ENCODE measurements at places on chromosomes 7 and 10.

DNA sequence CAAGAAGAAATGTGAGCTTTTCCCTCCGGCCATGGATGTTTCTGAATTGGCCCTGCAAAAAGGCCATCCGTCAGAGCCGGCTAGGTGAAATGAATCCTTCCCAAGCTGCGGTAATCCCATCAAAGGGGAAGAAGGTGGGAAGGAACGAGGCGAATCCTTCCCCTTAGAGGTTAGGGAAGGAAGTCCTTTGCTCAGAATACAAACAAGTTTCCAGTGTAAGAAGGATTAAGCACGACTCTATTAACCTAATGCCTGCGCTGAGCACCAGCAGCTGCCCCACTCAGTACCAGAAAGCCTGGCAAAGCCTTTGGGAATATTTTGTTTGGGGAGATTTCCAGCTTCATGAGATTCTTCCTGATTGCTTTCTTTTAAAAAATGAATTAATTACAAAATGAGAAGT, 42.8 kb downstream of the CLRN3 start:
- DNase-seq: no peak

DNA sequence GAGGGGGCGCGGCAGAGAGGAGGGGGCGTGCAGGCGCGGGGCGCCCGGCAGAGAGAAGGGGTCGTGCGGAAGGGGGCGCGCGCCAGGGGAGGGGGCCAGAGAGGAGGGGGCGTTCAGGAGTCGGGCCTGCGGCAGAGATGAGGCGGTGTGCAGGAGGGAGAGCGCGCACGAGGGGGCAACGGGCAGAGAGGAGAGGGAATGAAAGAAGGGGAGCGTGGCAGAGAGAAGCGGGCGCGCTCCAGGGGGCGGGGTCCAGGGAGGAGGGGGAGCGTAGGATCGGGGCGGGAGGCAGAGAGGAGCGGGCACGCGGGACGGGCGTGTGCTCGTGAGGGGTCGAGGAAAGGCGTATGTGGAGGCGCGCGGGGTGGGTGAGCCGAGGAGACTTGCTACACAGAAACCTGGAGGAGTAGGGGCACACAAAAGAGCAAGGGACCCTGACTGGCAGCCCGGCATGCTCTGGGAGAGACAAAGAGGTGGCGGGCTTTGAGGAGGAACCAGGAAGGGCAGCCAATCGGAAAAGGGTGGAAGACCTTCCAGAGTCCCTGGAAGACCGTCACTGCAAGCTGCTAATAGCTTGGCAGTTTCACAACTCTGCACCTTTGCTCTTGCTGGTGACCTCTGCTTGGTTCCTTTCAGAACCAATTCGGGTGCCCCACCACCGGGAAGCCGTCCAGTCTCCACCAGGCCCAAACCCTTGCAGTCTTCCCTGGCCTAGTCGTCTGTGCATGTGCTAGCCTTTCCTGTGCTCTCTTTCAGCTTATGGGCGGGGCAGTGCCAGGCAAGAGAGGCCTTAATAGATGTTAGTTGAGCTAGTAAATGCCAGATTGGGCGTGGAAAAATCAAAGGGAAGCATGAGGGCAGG, 639 bp downstream of the DYDC2 start:
- no peak for DNase-seq

DNA sequence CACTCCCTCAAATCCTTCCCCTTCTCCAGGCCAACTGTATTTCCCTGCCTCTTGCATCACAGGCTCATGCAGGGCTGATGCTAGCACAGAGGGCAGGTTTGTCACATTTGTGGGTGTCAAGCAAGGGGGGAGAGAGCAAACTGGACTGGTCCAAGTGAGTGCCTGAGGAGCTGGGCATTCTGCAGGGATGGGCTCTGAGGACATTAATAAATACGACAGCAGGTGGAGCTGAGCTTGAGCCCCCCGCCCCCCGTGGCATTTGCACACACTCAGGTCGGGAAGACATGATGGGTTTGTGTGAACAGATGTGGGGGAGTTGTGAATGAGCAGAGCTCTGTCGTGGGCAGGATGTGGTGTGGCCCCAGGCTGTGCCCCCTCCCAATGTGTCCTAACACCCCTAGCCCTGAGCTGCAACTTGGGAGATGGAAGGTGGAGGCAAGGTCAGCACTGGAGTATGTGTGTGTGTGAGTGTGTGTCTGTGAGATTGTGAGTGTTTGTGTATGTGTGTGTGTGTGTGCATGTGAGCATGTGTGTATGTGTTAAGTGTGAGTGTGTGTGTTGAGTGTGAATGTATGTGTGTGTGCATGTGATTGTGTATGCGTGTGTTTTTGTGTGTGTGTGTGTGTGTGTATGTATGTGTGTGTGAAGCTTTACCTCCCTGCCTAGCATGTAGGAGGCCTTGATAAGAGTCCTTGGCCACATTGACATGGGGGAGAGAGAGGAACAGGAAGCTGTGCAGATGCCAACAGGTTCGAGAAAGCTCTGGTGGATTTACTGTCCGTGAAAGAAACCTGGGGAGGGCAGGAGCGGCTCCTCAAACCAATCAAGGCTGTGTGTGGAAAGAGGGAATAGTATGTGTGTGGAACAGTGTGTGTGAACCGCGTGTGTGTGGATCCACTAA, 9.1 kb downstream of the RASSF4 start:
- DNase-seq: no peak

GRCh38 chr10:102631525-102632393, 12.5 kb upstream of the TRIM8 start:
- DNase-seq: no peak

DNA sequence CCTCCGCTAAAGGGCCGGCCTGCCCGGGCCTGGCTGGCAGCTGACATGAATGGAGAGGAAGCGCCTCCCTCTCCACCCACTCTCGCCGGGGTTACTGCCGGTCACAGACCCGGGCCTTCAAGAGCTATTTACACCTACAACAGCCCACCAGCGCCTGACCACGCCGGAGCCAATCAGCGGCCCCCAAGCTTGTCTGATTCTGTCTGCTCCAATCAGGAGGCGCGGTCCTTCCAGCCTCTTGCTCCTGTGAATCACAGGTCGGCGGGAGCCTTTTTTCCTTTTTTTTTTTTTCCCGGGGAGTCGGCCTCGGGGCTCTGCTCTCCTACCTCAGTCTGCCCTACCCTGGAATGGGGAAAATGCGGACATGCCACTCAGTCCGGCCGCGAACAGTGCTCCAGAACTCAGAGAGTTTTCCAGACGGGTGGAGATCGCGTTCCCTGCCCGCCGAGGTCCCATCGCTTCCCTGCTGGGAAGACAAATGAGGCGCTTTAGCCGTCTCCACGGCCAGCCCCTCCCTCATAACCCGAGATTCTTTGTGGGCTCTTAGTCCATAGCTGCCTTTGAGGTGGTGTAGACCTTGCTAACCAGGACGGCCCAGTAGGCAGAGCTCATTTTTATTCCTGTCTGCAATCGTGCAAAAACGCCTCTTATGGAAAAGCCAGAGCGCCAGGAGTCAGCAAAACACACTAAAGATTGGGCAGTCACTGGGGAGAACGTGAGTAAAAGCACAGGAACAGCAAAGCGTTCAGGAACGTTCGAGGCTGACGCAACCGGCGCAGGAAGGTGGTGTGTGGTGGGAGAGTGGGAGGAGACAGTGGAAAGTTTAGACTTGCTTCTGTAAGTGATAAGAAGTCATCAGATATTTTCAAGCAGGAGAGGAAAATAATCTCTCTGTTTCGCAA, 26.5 kb downstream of the SCD start:
- DNase-seq: peak; percentile 100

GRCh38 chr10:13716081-13717071, 129.6 kb downstream of the PRPF18 start:
- peak; percentile 39 for DNase-seq

GRCh38 chr7:73831834-73832651, 1.2 kb downstream of the CLDN4 start:
- no peak for DNase-seq

DNA sequence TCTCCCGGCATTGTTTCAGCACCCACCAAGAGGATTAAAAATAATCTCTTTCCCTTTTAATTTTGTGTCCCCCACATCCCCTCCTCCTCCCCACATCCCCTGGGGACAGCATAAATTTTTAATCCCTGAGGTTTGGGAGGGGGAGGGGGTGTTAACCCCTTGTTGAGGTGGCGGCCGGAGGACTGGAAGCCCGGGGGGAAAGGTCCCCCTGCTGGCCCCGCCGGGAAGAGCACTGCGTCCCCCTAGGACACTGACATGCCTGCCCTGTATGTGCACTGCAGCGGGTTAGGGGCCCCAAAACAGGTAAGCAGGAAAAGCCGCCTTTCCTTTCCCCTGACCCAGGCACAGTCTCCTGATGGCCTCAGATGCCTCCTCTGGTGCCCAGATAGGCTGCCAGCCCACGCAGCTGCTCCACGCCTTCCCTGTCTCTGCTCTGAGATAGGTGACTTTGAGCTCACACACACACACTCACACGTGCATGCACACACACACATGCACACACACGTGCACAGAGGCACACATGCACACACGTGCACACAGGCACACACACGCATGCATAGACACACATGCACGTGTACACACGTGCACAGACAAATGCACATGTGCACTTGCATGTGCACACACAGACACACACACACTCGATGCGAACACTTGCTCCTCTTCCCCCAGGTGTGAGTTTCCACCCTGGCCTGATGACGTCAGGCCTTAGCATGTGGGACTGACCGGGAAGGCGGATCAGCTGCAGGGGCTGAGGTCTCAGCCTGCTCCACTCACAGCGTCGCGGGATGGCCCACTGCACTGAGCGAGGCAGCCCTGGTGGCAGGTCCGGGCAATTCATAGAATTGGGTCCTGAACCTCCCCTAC, 12.3 kb downstream of the CNPY1 start:
- peak; percentile 17 for DNase-seq

DNA sequence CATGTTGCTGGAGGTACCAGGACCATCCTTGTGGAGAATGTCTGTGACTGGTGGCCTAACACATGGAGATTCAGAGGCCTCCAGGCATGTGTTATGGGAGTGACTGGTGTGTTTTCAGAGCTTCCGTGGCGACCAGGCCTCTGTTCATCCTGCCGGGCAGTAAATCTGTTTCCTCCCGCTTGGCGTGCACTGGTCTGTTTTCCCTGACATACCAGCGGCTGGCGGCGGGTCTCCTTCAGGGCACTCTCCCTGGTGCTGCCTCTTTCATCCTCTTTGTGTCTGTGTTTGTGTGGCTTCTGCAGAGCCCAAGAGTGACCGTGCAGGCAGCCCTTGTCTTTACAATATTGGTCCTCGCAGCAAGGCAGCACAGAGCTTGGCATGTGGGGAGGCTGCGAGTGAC, 385.1 kb upstream of the MKI67 start:
- no peak for DNase-seq

DNA sequence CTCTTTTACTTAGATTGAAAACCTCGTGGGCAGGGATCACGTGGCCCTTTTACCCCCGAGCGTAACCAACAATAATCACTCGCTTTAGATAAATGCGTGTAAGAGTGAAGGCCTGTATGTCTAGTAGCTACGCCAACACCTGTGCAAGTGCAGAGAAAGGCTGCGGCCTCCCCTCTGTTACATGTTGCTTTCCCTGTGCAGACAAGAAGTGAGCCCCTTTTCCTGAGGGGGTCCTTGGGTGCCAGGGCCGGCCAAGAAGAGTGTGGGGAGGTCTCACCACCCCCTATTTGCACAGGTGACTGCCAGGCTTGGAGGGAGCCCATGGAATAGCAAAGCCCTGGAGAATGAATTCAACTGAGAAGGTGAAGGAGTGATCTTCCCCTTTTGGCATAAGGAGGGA, 35.6 kb upstream of the CNPY1 start:
- no peak for DNase-seq

- no peak for DNase-seq
Observed at GRCh38 chr10:126456632-126457031, 68.4 kb upstream of the ADAM12 start.

- DNase-seq: no peak
Observed at GRCh38 chr7:36490419-36490830, 100.8 kb downstream of the ANLN start.

GRCh38 chr7:36741866-36742265, 17.6 kb upstream of the AOAH start:
- no peak for DNase-seq

DNA sequence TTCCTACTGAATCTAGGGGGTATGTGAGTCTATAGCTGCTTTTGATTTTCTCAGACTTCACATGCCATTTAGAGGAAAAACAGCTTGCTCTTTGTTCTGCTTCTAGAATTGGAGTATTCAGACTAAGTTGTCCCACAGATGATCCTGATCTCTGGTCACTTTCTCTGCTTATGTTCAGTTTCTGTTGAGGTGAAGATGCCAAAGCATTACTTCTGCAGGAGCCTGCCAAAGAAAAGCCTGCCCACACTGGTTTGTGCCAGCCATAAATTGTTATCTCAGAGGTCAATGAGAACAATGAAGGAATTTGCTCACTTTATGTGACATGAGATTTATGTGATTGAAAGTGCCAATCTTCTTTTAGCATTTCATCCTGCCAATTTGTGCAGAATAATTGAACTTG, 163.6 kb downstream of the CDK14 start:
- DNase-seq: no peak

DNA sequence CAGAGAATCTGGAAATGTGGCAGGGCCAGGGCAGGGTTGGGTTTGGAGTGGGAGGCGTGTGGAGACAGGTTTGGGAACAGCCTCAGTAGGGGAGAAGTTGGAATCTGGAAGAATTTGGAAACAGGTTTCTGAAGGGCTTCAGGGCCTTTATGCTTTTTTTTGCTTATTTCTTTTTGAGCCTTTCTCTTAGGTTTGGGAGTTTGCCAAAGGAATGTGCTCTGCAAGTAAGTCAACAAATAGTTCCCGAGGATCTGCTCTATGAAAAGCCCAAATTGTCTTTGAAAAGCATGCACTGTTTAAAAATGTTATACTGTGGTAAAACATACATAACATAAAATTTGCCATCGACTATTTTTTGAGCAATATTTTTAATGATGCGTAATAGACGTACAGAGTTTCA, 86.7 kb upstream of the ADRB1 start:
- peak; percentile 96 for DNase-seq

DNA sequence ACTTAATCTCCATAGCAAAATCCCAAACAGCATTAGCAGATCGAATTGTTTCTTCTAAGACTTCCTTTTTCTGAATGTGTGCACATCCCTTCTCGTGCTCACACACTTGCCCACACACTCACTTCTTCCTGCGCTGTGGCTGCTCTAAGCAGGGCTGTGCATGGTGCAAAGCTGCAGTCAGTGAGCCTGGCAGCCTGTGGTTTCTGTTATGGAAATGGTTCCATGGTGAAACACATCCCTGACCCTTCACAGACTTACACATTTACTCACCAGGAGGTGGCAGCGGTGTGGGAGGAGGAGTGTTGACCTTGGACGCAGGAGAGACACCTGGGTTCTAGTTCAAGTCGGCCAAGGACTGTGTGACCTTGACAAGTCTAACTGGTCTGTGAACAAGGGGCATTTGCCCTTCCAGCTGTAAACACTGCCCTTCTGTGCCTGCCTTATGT, 24.9 kb downstream of the MTURN start:
- DNase-seq: peak; percentile 66

DNA sequence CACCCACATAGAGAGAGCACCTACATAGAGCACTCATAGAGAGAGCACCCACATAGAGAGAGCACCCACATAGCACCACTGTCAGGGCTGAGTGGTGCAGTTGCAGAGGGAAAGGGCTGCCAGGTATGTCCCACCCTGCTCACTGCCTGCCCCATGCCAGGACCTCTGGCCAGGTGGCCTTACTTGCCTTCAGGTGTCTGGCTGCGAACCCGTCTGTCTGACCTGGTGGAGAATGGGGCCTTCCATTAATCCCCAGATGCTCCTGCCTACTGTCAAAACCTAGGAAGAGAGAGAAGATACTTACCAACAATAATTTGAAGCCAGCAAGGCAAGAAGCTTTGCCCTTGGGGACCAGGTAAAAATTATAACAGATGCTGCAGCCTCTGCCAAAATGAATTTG, 51.1 kb downstream of the INSIG1 start:
- DNase-seq: no peak

Data from choroid plexus epithelial cell (primary cell).